CD8-positive, alpha-beta memory T cell (primary cell): ENCODE measurements at places on chromosomes 11 and 22.
A peak's percentile ranks its signal among the peaks of the same experiment; 100 is the strongest.

GRCh38 chr11:85118151-85118550, 509.0 kb downstream of the DLG2 start:
- no peaks in the 10 kb centered on the region for H3K36me3 ChIP-seq
- no peaks in the 10 kb centered on the region for H3K27me3 ChIP-seq
- DNase-seq = no peak
- H3K4me3 ChIP-seq = no peak overlapping the region

DNA sequence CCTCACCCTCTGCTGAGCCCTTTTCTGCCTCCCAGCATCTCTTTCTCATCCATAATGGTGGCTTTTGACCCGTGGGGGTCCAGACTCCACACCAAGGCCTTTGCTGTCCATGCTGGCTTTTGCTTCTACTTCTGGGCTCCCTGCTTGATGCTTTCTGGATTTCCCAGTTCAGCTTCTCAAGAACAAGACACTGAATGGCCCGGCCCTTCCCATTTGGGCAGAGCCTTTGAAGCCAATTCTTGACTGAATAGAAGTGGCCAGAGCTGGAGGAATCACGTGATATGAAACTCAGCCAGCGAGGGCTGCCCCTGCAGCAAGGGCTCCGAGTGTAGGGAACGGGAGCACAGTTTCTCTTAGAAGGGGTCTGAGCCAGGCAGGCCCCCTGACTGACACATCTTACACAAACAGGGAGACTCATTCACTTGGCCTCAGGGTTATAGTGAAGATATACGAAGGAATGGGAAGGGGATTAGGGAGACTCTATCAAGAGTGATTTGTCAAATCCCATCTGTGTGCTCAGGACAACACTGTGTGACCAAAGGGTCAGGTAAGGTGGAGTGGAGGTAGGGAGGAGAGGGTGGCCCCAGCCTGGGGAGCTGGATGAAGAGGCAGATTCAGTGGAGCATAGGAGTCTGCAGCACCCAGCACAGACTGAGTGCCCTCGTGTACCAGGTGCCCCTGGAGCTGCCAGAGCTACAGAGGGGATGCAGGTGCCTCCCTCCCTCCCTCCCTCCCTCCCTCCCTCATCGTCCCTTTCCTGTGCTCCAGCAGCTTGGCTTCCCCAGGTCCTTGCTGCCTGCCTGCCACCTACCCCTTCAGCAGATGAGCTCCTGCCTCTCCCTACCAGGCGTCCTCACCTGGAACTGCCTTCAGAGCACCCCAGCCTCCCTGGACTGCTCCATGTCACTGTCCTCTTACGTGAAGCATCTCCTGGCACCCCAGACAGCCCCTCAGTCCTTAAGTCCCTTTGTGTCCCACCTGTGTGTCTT, 106.0 kb downstream of the TRIM29 start:
- no peak for DNase-seq
- no peaks in the 10 kb centered on the region for H3K27me3 ChIP-seq
- no peak overlapping the region for H3K27ac ChIP-seq
- H3K4me3 ChIP-seq = no peak overlapping the region
- H3K4me1 ChIP-seq = no peaks in the 10 kb centered on the region
- H3K36me3 ChIP-seq = no peaks in the 10 kb centered on the region

DNA sequence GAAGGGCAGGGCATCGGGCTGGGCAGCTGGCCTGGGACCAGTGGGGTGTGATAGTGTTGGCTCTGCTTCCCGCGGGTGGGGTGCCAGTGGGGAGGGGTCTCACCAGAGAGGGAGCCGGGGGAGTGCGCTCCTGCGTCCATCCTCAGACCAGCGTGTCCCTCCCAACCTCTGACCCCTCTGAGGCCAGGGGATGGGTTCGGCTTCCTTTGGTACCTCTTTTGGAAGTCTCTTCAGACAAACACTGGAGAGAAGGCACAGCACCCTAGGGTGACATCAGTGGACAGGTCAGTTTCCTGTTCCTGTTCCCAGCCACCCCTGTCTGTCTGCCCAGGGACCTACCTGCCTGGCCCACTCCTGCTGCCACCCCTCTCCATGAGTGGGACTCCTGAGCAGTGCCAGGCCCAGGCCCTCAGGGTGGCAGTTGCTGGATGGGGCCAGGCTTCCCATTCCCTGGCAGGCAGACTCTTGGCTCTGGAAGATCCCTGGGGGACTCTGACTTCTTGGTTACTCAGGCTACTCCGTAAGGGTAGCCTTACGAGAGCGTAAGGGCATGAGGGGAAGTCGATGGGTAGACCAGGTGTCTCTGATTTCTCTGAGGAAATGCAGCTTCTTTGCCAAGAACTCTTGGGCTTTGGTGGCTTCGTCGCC, 2.6 kb downstream of the TAGLN start:
- H3K4me3 ChIP-seq = no peak overlapping the region
- no peaks in the 10 kb centered on the region for H3K4me1 ChIP-seq
- DNase-seq = no peak

- H3K4me1 ChIP-seq = no peaks in the 10 kb centered on the region
- no peak overlapping the region for H3K27ac ChIP-seq
- no peak overlapping the region for H3K4me3 ChIP-seq
- DNase-seq = no peak
These were observed 32.3 kb downstream of the TMPRSS5 start for GRCh38 chr11:113673550-113674396.

GRCh38 chr11:95791709-95792033, 1.4 kb downstream of the CEP57 start:
- H3K27me3 ChIP-seq = no peaks in the 10 kb centered on the region
- H3K4me3 ChIP-seq = peak overlapping the region; percentile 97
- DNase-seq = no peak
- peaks cover 33% of the 10 kb centered on the region for H3K4me1 ChIP-seq
- H3K27ac ChIP-seq = peak overlapping the region; percentile 100

- no peak for DNase-seq
- H3K4me1 ChIP-seq = no peaks in the 10 kb centered on the region
- H3K36me3 ChIP-seq = no peaks in the 10 kb centered on the region
- no peaks in the 10 kb centered on the region for H3K27me3 ChIP-seq
- H3K4me3 ChIP-seq = no peak overlapping the region
- H3K27ac ChIP-seq = no peak overlapping the region
These were observed 47.2 kb downstream of the BUD13 start for GRCh38 chr11:116725434-116726221.

DNA sequence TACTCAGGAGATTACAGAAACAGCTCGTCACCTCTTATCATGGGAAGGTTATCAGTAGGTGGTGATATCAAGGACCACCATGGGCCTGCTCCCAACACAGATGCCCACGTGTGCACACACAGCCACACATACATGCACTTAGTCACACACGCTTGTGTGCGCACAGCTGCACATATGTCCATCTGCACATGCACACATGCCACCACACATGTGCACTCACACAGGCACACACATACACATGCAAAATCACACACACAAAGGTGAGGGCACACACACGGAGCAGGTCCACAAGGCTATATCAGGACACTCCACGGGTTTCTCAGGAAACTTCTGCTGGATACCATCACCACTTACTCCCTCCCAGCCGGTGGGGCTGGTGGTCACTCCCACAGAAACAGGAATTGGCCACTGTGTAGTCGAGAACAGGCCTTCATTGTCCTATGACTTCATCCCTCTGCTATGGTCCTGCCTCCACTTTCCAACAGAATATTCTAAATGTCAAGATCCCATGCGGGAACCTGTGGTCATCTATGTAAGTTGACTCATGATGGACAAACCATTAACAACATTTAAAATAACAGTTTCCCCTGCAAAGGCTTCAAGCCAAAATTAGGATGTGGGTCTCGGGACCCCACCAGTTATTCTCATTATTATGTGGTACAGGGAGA, 2.2 kb downstream of the C11orf24 start:
- peaks cover 9% of the 10 kb centered on the region for H3K36me3 ChIP-seq
- no peak overlapping the region for H3K27ac ChIP-seq
- no peak for DNase-seq
- peaks cover 21% of the 10 kb centered on the region for H3K4me1 ChIP-seq
